ENCODE measurements at places on chromosomes 13 and 19. TPM values are rescaled to one million over a fixed set of nuclear protein-coding genes. Genes with fewer than 3 reads are reported as not detected.

Gene ZNF837
- 1.9 TPM for total RNA-seq

DNA sequence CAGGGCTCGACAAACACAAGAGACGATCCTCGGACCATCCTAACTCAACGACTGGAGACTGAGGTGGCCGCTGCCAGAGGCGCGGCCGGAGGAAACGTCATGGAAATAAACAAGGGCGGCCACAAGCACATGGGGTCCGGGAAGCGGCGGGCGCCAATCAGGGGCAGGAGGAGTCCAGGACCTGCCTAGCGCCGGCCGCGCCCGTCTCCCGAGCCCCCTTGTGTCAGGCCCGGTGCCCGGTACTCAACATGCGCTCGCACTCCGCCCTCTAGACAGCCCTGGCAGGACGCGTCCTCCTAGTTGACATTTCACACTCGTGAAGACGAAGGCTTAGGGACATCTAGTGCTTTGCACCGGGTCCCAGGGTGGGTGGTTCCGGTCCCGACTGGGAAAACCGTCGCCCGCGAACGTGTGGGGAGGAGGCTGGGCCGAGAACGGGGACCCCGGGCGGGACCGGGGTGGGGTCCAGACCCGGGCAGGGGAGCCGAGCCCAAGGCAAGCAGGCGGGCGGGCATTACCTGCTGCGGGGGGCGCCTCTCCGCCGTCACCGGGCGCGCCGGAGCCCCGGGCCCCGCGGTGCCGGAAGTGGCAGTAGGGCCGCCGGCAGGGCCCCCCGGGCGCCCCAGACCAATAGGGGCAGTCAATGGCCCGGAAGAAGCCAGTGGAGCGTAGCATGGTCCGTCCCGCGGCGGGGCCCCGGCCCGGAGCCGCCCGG is 442 bp downstream of the REXO1 start:
- no peak for DNase-seq

DNA sequence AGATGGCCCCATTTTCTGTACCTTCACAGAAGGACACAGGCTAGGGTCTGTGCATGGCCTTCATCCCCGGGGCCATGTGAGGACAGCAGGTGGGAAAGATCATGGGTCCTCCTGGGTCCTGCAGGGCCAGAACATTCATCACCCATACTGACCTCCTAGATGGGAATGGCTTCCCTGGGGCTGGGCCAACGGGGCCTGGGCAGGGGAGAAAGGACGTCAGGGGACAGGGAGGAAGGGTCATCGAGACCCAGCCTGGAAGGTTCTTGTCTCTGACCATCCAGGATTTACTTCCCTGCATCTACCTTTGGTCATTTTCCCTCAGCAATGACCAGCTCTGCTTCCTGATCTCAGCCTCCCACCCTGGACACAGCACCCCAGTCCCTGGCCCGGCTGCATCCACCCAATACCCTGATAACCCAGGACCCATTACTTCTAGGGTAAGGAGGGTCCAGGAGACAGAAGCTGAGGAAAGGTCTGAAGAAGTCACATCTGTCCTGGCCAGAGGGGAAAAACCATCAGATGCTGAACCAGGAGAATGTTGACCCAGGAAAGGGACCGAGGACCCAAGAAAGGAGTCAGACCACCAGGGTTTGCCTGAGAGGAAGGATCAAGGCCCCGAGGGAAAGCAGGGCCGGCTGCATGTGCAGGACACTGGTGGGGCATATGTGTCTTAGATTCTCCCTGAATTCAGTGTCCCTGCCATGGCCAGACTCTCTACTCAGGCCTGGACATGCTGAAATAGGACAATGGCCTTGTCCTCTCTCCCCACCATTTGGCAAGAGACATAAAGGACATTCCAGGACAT is 7.0 kb upstream of the CEACAM7 start:
- no peak for DNase-seq

GRCh38 chr19:43782689-43783231 is 2.0 kb upstream of the KCNN4 start:
- no peak for DNase-seq

DNA sequence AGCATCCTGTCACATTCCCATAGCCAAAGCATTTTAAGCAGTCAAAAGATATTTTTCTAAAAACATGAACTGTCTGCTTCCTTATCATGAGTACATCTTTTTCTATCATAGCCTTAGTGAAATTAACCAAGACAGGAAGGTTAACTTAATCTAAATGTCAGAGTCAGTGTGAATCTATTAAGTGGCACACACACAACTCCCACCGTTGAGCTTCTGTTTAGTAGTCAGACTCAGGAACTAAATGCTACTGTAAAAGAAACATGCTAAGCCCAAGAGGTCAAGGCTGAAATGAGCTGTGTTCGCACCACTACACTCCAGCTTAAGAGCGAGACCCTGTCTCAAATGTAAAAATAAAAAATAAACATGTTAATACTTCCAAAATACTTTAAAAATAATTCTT is 7.7 kb upstream of the POU4F1 start:
- no peak for DNase-seq

Data from glomerular endothelial cell (primary cell).